Psoas muscle (tissue), 8 donors: ENCODE measurements at places on chromosomes 12 and 14.

DNA sequence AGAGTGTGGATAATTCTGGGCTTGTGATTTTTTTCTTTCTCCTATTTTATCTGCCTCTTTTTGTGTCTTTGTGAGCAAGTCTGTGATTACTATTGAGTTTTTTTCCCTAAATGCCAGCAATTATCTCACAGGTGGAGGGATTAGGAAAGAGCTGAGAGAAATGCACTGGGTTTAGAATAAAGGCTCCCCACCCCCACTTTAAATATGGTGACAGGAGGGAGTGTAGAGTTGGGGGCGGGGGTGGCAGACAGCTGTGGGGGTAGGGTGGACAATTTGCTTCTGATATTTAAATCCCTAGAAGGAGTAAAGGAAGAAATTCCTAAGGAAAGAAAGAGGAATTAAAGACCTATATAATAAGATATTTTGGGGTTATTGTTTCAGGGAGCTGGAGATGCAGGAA lies 145.9 kb downstream of the NRXN3 start:
- no peaks in the 10 kb centered on the region for H3K4me1 ChIP-seq
- no peak overlapping the region for H3K4me3 ChIP-seq
- H3K36me3 ChIP-seq, result no peaks in the 10 kb centered on the region

GRCh38 chr14:21556378-21557083 lies 23.3 kb downstream of the OR10G3 start:
- no peaks in the 10 kb centered on the region for H3K27me3 ChIP-seq
- H3K36me3 ChIP-seq, result no peaks in the 10 kb centered on the region
- no peaks in the 10 kb centered on the region for H3K4me1 ChIP-seq
- no peak overlapping the region for H3K4me3 ChIP-seq
- DNase-seq, result no peak

- H3K4me3 ChIP-seq, result no peak overlapping the region
- peaks cover 12% of the 10 kb centered on the region for H3K27me3 ChIP-seq
- no peak overlapping the region for H3K27ac ChIP-seq
- no peaks in the 10 kb centered on the region for H3K4me1 ChIP-seq
Observed at GRCh38 chr14:101357038-101357437, 204.3 kb upstream of the DIO3 start.

GRCh38 chr12:69509308-69509736 lies 39.1 kb downstream of the FRS2 start:
- peaks cover 55% of the 10 kb centered on the region for H3K4me1 ChIP-seq
- H3K4me3 ChIP-seq, result no peak overlapping the region
- H3K27ac ChIP-seq, result no peak overlapping the region
- H3K36me3 ChIP-seq, result no peaks in the 10 kb centered on the region
- DNase-seq, result no peak

GRCh38 chr12:34347367-34347766 lies 325.1 kb downstream of the ALG10 start:
- no peak for DNase-seq
- H3K4me1 ChIP-seq, result no peaks in the 10 kb centered on the region
- H3K36me3 ChIP-seq, result no peaks in the 10 kb centered on the region
- no peak overlapping the region for H3K4me3 ChIP-seq
- no peaks in the 10 kb centered on the region for H3K27me3 ChIP-seq

DNA sequence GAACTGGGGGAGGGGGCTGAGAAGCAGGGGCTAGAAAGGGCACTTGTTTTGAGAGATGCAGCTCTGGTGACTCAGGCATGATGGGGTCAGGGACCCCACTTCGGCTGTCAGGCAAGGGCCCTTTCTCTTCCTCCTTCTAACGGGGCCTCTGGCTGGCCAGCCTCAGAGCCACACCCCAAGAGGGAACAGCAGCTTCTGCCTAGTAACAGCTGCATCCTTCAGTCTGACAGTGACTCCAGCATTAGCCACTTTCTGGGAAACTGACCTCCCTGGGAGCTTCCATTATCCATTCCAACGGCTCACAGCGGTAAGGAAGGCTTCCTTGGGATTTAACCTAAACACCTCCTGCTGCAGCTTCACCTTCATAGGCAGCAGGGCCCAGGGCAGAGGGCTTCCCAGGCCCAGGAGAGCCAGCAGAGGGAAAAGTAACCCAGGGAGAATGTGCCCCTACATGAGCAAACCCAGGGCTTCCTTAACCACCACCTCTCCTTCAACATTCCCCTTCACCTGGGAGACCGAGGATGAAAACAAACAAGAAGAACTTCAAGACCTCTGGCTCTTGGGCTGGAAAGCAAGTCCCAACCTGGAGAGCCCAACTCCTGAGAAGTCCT lies 2.7 kb downstream of the NCKAP5L start:
- H3K4me1 ChIP-seq, result peaks cover 51% of the 10 kb centered on the region
- H3K36me3 ChIP-seq, result no peaks in the 10 kb centered on the region
- peak overlapping the region; percentile 91 for H3K4me3 ChIP-seq
- peak overlapping the region; percentile 78 for H3K27ac ChIP-seq
- H3K27me3 ChIP-seq, result no peaks in the 10 kb centered on the region

DNA sequence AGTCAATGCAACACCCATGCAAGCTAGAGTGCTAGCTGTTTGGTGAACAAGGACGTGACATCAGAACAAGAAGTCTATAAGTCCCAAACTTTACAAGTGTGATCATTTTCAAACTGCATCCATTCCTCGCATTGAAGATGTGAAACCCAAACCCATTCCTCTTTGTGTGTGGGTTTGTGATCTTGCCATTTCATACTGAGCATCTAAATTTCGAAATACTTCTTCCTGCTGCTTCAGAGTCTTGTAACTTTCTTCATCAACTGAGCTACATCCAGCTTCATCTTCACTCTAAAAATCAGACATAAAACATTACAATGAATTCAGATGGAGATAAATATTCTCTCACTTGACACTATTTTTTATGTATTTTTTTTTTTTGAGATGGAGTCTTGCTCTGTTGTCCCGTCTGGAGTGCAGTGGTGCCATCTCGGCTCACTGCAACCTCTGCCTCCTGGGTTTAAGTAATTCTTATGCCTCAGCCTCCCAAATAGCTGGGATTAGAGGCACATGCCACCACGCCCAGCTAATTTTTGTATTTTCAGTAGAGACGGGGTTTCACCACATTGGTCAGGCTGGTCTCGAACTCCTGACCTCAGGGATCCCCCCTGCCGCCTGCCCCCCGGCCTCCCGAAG lies 4.8 kb upstream of the ZCCHC8 start:
- no peak overlapping the region for H3K27ac ChIP-seq
- H3K36me3 ChIP-seq, result peaks cover 84% of the 10 kb centered on the region
- H3K27me3 ChIP-seq, result no peaks in the 10 kb centered on the region
- H3K4me1 ChIP-seq, result peaks cover 5% of the 10 kb centered on the region
- DNase-seq, result no peak

DNA sequence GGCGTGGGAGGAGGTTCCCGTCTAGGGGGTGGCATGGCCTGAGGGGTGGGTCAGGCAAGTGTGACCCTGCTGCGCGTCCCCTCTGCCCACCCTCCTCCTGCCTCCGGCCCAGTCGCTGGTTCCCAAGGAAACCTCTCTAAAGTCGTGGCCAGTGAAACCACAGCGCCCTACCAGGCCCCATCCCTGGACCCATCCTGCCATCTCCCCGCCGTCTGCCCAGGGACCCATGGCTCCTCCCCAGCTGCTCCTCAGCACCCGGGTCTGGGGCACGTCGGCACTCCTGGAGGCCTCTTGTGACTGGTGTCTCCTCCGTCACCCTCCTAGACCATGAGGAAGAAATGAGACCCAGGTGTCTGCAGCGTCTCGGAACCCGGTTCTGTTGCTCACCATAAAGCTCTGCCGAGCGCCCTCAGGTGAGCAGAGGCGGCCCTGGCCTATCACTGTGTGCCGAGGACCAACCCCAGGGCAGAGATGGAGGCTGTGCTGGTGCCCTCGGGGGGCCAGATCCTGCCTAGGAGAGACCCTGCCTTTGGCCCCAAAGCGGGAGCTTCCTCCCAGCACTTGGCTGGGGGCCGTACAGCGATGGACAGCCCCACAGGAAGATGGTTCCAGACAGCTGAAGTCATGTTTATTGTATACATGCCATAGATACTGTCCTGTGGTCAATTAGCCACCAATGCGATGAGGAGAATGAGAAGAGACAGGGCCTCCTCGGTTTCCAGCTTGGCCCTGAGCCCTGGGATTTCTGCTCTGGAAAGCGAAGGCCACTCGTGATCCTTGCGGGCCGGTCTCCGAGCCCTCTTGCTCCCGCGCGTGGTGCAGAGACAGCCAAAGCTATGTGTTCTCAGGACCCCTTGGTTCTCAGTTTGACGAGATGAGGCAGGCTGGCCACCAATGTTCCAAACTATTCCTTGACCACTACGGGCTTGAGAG lies 222.5 kb upstream of the RTL1 start:
- no peaks in the 10 kb centered on the region for H3K27me3 ChIP-seq
- no peaks in the 10 kb centered on the region for H3K4me1 ChIP-seq
- H3K4me3 ChIP-seq, result no peak overlapping the region
- peak; percentile 23 for DNase-seq
- no peaks in the 10 kb centered on the region for H3K36me3 ChIP-seq
- H3K27ac ChIP-seq, result no peak overlapping the region

DNA sequence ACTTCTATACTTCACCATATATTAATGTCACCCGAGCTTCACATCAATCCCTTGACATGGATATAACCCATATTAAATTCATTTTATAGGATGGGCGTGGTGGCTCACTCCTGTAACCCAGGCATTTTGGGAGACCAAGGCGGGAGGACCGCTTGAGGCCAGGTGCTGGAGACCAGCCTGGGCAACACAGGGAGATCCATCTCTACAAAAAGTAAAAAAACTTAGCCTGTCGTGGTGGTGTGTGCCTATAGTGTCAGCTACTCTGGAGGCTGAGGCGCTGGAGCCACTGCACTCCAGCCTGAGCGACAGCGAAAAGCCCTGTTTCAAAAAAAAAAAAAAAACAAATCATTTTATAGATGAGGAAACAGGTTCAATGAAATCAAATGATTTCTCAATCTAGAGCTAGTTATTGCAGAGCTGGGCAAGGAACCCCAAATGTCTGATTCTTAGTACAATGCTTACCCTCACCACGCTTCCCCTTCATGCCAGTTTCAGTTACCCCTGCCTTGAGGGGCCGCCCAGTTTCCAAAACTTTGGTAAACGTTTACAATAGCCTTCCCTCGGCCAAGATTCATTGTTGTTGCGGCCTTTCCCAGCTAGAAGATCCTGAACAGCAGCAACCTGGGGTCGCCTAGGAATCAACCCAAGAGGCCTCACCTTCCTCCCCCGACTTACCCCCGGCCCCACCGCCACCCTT lies 751 bp downstream of the PSMB5 start:
- H3K36me3 ChIP-seq, result peaks cover 5% of the 10 kb centered on the region
- no peak for DNase-seq
- H3K27ac ChIP-seq, result peak overlapping the region; percentile 93
- peak overlapping the region; percentile 88 for H3K4me3 ChIP-seq
- no peaks in the 10 kb centered on the region for H3K27me3 ChIP-seq

DNA sequence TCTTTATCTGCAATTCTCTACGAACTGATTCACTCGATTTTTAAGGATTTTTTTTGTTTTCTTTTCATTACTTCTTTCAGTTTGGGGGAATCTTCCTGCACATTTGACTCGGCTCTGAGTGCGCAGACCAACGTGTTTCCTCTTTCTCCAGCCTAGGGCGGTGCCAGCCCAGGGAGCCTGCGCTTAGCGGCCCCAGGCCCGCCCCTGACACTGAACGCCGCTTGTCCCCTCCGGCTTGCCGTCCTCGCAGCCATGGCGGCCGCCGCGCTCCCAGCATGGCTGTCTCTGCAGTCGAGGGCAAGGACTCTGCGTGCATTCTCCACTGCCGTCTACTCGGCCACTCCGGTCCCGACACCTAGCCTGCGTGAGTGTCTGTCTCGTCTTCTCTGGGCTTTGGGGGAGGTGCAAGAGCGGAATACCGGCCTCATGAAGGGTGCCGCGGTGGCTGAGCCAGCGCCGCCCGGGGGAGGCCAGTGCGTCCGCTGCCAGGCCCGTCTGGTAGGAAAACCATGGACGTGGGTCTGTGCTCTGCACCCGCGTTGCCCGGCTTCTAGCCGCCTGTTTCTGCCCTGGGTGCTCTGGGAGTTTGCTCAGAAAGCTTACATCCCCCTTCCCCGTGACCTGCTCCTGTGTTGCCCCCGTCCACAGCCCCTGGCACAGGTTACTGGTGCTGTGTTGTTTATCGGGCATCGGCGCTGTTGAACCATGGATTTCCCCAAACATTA lies at the start of gene MRPS35:
Gene MRPS35 (plus strand): TSS at position 241 of the 725 bp plus-strand sequence. CDS start 12 bp downstream, at position 253.
- H3K4me3 ChIP-seq, result peak within 1 kb of the TSS; percentile 94
- H3K36me3 ChIP-seq, result no peaks in the 10 kb centered on the region
- H3K27ac ChIP-seq, result peak within 1 kb of the TSS; percentile 84
- H3K4me1 ChIP-seq, result peaks cover 14% of the 10 kb centered on the region
- peaks cover 2% of the 10 kb centered on the region for H3K27me3 ChIP-seq

DNA sequence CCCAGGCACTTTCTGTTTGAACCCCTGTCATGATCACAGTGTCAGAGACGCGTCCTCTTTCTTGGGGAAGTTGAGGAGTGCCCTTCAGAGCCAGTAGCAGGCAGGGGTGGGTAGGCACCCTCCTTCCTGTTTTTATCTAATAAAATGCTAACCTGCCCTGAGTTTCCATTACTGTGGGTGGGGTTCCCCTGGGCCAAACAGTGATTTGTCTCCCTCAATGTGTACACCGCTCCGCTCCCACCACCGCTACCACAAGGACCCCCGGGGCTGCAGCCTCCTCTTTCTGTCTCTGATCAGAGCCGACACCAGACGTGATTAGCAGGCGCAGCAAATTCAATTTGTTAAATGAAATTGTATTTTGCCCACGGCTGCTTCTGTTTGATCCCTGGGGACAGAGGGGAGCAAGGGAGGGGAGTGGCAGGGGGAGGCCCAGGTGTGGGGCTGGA lies 5.1 kb downstream of the SHMT2 start:
- DNase-seq, result no peak
- no peaks in the 10 kb centered on the region for H3K27me3 ChIP-seq
- H3K36me3 ChIP-seq, result peaks cover 7% of the 10 kb centered on the region
- H3K27ac ChIP-seq, result peak overlapping the region; percentile 36

DNA sequence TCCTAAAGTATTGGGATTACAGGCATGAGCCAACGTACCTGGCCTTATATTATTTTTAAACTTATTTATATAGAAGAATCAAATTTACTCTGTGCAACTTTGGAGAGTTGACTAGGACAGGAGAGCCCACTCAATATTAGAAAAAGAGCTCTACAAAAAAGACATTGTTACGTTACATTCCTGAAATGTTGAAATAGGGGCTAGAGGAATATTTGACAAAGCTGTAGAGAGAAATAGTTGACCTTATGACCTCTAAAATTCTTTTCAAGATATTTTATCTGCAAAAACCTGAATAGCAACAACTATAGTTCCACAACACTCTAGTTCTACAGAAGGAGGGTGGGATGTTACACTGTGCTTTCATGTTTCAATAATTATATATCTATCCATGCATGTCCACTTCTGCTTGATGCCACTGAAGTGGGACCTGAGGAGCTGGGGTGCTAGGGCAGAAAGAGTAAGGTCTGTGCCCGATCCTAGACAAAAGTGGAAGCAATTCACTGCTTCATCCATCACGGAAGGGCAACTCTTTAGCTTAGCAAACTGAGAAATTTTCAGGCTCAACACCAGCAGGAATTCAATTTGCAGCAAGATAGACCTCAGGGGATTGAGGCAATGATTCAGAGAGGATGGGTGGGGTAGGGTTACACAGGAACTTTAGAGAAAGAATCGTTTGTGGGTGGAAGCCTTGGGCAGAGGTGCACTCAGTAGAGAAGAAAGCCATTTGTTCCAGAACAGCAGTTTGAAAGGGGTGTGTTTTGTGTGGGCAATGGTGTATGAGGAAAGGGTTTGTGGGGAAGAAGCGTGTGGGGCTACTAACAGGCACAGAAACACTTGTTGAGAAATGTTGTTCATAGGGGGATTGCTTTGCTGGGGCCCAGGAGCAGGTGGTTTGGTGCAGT lies 16.0 kb upstream of the RNASE10 start:
- H3K4me3 ChIP-seq, result no peak overlapping the region
- H3K27me3 ChIP-seq, result no peaks in the 10 kb centered on the region
- H3K27ac ChIP-seq, result no peak overlapping the region
